ENCODE measurements at places on chromosomes 11 and 22.

- no peak for DNase-seq
These were observed 98.0 kb upstream of the THY1 start for GRCh38 chr11:119520966-119521365.

- no peak for DNase-seq
These were observed 224.8 kb upstream of the RAG2 start for GRCh38 chr11:36822829-36823228.

GRCh38 chr22:30889268-30889995, 79.1 kb downstream of the MORC2 start:
- DNase-seq = no peak

DNA sequence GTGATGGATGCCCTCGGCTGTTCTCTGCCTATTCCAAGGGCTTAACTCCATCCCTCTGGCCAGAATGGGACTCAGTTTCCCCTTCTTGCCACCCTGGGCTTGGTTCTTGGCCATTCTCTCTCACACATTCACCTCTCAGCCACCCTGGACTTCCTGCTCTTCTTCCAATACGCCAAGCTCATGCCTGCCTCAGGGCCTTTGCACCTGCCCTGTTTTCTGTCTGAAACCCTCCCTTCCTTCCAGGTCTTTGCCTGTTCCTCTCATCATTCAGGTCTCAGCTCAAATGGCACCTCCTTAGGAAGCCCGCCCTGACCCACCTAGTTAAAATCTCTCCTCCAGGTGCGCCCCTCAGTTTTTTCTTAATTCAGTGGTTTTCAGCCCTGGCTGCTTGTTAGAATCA, 76.6 kb upstream of the TP53I11 start:
- no peak for DNase-seq

DNA sequence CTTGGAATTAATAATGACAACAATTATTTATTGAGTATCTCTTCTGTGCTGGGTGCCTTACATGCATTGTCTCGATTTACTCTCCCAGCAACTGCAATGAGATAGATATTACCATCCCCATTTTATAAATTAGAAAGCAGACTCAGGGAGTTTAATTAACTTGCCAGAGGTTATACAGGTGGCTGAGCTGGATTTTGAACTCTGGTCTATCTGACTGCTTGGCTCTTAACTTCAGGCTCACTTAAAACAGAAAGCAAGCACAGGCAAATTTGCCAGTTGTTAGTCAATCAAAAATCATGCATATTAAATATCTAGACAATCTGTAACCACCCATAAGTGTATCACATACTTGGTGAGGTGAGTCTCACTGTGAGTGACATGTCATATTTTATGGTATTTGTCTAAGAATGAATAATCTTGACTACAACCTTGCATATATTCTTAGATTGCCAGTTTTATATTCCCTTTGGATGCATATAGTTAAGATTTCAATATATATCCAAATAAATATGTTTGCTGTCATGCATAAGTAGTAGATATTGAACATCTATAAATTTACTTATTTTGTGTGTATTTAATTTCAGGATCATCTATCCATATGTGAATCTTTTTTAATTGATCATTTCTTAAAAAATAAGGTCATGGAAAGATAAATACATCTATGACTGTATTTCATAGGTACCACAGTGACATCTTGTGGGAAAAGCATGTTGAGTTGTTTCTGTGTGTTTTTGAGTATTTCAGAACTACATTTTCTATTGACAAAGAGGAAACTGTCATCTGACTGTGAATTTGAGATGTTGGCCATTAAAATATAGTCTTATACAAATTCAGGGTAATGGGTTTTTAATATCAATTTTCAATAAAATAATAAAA, 112.0 kb upstream of the ARHGAP42 start:
- no peak for DNase-seq

- DNase-seq = no peak
These were observed 172.9 kb upstream of the NECTIN1 start for GRCh38 chr11:119901657-119902577.

DNA sequence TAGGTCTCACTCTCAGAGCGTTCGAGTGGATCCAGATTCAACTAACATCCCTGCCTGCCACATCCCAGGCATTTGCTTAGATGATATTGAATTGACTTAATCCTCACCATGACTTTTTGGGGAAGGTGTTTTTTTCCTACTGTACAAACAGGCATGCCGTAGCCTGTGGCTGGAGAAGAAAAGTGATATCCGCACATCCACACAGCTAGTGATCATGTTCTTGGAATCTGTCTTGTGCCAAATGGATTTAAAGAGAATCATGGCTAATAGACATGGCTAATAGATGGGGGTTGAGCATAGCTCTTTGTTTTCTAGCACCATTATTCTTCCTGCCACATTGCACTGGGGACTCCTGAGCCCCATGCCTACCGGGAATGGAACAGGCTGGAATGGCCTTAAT, 82.1 kb upstream of the THY1 start:
- DNase-seq = no peak

GRCh38 chr11:133830931-133831907, 14.1 kb downstream of the SPATA19 start:
- no peak for DNase-seq

- no peak for DNase-seq
These were observed 27.4 kb downstream of the TUG1 start for GRCh38 chr22:30996462-30996861.

DNA sequence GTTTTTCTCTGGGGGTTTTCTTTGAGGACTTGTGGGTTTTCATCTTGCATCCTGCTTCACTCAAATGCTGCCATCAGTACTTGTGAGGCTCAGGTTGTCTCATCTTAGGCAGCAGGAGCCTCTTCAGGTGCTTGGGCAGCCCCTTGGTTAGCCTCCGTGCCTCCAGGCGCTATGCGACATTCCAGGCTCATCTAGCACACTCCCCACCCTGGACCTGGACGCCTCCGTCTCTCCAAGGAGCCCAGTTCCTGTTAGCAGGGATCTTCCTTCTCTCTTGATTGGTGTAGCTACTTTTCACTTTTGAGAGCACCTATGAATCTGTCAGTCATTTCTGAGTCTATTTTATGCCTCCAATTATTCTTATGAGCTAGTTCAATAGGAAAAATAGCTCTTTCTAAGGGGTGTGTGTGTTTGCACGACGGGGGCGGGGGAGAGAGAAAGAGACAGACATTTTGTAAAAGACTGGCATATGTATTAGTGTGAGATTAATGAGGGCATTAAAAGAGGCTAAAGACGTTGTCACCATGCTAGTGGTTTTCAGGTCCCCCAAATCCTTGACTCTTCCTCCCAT, 7.8 kb downstream of the TUBA8 start:
- no peak for DNase-seq

DNA sequence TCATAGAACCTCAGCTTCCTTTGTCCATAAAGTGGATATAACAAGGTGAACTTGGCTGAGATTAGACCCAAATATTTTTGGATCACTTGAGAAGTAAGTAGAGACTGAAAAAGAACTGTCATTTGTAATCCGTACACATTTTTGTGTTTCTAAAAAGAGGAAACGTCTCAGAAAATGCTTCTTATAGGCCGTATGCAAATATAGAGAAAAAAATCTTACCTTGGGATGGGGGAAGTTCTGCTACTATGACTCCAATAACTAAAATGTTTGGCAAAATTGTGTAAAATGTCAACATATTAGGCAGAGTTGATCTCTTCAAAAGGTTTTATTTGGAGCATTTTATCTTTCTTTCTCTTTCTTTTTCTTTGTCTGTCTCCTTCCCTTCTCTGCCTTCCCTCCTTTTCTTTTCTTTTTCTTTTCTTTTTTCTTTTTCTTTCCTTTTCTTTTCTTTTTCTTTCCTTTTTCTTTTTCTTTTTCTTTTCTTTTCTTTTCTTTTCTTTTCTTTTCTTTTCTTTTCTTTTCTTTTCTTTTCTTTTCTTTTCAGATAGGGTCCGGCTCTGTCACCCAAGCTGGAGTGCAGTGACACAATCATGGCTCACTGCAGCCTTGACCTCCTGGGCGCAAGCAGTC, 48.2 kb downstream of the ADM start:
- no peak for DNase-seq

Measured in stimulated activated CD4-positive, alpha-beta T cell treated with anti-CD3 and anti-CD28 coated beads, Interleukin-2, amount 100 ng/mL, for 24 hours (primary cell).